CD4-positive, alpha-beta T cell treated with Interferon alpha-2 for 1 hour (primary cell): ENCODE measurements at places on chromosomes 2 and 18.
A peak's percentile ranks its signal among the peaks of the same experiment; 100 is the strongest.

DNA sequence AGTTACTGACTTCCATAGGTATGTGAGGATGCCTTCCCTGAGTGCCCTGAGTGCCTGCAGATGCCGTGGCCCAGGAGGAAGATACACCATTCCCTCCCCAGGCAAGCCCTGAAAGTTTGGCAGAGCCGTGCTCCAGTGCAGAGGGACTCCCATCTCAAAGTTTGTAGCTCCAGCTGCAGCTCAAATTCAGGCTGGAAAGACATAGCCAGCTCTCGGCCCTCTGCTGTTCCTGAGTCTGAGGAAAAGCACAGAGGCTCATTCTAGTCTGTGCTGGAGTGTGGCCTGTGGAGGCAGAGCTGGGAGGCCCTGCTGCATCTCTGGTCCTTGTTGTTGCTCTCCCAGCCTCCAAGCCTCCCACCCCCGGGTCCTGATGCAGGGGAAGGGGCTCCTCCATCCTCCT is 15.9 kb upstream of the TPO start:
- DNase-seq, result no peak

DNA sequence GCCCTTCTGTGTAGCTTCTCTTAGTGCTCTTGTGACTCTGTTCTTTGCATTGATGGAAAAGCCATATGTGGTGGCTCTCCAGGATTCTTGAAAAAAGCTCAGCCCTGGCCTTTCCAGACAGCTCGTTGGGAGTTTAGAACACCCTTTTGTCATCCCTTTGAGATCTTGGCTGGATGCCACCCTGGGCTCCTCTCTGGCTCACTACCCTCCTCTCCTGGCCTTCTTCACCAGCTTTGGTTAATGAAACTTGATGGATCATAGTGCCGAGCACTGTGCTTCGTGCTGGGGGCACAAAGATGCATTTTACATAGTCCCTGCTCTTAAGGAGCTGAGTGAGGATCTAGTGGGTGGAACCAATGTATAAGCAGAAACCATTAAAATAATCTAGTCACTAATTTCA is 15.6 kb upstream of the FHOD3 start:
- DNase-seq, result no peak

- peak; percentile 70 for DNase-seq
Observed at GRCh38 chr2:96142217-96143113, 2.8 kb downstream of the DUSP2 start.

- DNase-seq, result no peak
Observed at GRCh38 chr18:70693246-70693645, 404.4 kb downstream of the SOCS6 start.

DNA sequence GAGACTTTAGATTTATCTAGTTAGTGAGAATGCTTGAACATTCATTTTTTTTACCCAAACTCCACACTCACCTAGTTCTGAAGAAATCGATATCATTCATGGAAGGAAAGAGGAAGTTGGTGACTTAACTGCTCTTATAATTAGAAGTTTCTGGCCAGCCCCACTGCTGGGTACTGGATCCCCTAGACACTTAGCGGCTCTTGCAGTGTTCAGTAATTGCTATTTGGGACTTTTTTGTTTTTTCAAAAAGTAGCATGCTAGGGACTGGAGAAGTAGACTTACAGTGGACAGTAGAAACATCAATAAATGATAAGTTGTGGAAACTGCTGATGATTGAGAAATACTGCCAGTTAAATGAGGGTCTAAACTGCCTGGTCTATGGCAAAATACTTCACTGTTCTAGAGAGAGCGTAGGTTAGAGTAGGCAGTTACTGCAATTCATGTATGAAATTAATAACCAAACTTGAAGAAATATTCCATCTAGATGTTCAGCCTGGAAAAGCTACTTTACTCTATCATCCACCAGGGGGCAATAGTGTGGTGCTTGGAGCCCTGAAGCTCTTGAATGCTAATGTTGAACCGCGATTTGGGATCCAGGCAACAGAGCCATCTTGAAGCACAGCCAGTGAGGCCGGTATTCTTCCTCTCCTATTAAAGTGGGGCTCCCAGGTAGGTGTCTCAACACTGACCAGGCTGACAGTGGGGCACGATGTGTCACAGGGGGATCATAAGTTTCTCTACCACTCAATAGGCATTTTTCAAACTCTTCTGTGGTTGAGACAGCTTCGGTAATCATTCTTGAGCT is 146.1 kb upstream of the SESTD1 start:
- DNase-seq, result peak; percentile 19

DNA sequence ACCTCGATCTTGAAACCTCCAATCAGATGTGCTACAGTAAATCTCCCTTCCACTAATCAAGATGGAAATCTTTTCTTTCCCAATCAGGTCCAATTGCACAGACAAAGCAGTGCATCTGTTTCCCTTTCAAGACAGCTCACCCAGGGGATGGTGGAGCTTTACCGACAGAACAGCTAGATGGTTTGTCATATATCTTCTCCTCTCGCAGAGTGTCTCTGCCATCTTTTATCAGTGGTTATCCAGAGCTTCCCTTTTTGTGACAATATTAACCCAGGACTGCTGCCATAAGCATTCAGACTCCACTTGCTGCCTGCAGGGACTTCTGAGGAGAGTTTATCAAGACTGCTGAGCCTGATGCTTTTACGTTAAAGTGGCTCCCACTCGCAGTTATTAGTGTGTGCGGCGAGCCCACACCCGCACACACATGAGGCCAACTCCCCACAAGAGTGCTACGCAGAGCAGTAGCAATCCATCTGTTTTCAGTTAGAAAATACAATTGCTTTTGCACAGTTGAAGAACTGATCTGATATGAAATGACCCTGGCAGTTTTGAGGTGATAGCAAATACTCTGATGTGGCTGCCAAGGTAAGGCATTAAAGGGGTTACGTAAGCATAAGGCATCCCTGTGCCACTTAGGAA is 398.9 kb downstream of the NCKAP5 start:
- DNase-seq, result no peak

GRCh38 chr2:80737047-80737446 is 432.5 kb upstream of the LRRTM1 start:
- DNase-seq, result no peak

DNA sequence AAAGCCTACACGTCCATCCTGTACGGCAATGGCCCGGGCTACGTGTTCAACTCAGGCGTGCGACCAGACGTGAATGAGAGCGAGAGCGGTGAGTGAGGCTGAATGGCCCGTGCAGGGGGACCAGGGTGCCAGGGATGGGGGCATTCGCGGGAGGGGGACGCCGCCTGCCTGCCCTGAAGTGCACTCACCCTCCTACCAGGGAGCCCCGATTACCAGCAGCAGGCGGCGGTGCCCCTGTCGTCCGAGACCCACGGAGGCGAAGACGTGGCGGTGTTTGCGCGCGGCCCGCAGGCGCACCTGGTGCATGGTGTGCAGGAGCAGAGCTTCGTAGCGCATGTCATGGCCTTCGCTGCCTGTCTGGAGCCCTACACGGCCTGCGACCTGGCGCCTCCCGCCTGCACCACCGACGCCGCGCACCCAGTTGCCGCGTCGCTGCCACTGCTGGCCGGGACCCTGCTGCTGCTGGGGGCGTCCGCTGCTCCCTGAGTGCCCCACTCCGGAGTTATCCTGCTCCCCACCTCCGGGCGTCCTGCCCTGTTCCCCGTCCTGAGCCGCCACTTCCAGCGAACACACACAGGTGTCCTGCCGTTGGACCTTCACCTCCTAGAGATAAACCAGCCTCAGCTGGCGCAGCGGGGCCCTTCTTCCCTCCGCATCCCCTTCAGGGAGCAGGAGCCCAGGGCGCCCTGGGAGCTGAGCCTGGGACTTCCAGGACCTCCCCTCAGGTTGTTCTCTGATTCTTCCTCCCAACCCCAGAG is 2.9 kb downstream of the ALPI start:
- DNase-seq, result no peak

DNA sequence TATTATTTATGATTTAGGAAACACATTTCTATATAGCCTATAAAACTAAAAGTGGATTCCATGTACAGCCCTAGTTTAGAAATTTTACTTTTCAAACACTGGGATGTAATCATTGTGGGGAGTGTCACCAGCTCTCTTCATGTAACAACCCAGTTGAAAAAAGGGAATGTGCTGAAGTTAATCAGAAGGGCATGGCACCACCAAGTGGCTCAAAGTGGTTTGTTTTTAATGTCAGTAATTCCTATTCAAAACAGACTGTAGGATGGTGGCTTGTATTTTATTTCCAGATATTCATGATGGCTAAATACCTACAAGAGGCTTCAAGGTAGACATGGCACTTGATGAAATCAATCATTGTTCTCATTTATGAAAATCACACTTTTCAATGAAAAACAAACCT is 58.1 kb upstream of the TMEM182 start:
- no peak for DNase-seq

GRCh38 chr2:31347750-31348149 is 66.8 kb downstream of the XDH start:
- no peak for DNase-seq

GRCh38 chr2:233449081-233449901 is 95.0 kb downstream of the DGKD start:
- no peak for DNase-seq

DNA sequence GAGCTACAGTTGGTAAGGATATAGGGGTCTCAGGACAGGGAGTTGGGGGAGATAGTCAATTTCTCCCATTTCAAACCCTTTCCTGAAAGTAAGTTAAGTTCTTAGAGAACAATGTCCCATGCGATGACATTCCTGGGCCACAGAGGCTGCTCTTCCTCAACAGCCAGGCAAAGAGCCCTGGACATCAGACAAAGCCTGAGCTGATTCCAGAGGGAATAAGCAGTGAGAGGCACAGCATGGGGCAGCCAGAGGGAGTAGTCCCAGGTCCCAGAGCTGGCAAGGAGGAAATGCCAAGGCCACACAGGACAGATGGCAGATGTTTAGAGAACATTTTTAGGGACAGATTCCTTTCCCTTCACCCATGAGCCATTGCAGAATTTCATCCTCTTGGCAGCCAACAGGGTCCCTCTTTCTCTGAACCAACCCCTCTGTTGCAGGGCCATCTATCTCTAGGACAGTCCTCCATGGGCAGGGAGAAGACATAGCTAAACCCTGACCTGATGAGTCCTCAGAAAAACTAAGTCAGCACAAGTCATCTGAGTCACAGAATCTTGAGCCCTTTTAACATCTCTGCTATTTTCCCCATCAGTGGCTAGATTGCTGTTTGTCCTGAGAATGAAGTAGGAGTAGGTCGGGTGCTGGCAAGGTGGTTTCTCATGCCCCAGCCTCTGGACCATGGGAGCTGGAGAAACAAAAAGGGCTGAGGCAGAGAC is 81.6 kb upstream of the STPG4 start:
- no peak for DNase-seq

DNA sequence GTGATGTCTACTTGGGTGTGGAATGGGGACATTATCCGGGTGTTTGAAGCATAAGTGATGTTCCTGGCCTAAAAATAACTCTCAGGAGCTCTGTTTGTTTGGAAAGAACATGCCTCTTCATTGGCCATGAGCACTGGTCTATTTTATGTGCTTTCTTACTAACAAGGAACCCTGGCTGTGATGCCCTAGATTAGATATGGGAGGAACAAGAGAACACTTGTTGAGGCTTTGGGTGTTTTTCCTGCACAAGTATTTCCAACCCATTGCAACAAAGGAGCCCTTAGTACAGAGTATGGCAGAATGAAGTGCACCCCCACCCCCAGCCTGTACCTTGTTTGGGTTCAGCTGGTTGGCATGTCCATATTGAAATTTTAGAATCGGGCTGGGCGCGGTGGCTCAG is 95.9 kb downstream of the SLC4A3 start:
- DNase-seq, result no peak

DNA sequence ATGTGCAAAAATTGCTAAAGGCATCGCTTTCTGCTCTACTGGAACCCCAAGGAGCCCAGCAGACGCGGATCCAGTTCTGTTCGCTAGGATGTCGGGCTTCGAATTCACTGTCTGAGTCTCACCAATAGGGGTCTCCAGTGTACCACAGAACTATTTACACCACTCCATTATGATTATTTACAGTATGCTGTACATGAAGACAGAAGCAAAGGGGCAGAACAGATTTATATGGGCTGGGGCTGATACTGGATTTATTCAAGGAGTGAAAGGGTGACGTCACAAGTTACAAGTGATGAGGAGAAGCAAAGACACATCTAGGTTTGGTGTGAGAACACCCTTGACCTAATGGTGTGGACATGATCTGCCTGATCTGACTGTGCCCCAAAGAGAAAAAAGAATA is 185.3 kb upstream of the ATP5MC3 start:
- DNase-seq, result peak; percentile 31

DNA sequence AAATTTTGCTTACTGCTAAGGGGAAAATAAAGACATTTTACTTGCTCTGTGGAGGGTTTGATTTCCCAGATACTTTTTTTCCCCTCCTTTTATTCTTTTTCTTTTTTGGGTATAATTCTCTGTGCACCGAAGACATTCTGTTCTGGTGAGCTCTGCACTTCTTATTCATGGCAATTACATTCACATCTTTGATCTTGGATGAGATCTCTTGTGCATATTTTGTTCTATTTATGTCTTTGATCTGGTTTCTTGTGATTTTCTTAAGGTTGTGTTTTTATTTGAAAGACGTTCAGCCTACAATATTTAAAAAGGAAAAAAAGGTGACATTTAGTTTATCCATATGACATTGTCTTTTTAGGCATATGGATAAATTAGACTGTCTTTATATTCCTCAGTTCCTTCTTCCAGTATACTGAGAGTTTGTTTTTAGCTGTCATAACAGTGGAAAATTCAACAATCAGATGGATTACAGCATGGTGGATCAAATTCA is 33.7 kb upstream of the EPHA4 start:
- DNase-seq, result no peak

- DNase-seq, result no peak
Observed at GRCh38 chr2:223969856-223970255, 12.6 kb downstream of the MRPL44 start.

GRCh38 chr2:45140675-45141074 is 131.4 kb upstream of the SIX2 start:
- no peak for DNase-seq

GRCh38 chr2:68438455-68439303 is 28.4 kb downstream of the FBXO48 start:
- no peak for DNase-seq

GRCh38 chr2:74886811-74887210 is 52.9 kb downstream of the HK2 start:
- DNase-seq, result no peak

- DNase-seq, result no peak
Observed at GRCh38 chr2:71857636-71858035, 290.0 kb downstream of the CYP26B1 start.

GRCh38 chr18:12048827-12049175 is 44.8 kb upstream of the ANKRD62 start:
- no peak for DNase-seq

GRCh38 chr2:75702593-75702992 is 8.1 kb downstream of the GCFC2 start:
- DNase-seq, result no peak

GRCh38 chr2:232400256-232401015 is 6.2 kb upstream of the ALPG start:
- no peak for DNase-seq

GRCh38 chr18:36756242-36756641 is 72.6 kb downstream of the TPGS2 start:
- DNase-seq, result no peak

DNA sequence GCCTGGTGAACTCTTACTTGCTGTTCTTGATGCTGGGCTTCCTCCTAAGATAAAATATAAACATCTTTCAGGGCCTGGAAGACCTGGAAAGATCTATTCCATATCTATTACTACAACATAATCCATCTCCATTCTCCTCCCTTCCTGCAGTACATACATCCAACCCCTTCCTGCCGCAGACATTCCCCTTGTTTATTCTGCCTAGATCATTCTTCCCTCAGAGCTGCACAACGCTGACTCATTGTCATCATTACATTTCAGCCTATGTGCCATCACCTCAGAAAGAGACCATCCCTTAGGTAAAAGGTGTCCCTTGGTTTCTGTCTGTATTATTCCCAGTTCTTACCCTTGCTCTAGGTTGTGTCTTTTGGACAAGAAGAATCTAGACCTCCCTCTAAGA is 2.5 kb upstream of the CDH7 start:
- no peak for DNase-seq
